ENCODE measurements at places on chromosomes 7 and 10.
A peak's percentile ranks its signal among the peaks of the same experiment; 100 is the strongest.

- peak; percentile 44 for DNase-seq
These were observed 208.3 kb downstream of the PPP1R3A start for GRCh38 chr7:113710310-113711096.

DNA sequence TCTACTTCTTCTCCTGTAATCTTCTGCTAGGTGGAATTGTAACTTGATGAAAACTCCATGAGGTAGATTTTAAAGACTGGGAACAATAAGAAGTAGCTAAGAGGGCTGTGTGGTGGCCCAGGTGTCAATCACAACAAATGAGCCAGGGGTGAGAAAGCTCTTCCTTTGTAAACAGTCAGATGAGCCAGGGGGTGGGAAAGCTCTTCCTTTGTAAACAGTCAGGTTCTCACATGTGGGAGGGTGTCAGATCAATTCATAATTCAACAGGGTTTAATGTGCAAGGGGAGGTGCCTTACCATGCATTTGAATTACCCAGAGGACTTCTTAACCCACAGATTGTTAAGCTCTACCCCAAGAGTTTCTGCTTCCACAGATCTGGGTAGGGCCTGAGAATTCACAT, 312.4 kb upstream of the AUTS2 start:
- DNase-seq = no peak

- DNase-seq = no peak
These were observed 176.4 kb downstream of the TAX1BP1 start for GRCh38 chr7:27916372-27916771.

GRCh38 chr7:35255443-35256255, 1.7 kb upstream of the TBX20 start:
- DNase-seq = no peak

DNA sequence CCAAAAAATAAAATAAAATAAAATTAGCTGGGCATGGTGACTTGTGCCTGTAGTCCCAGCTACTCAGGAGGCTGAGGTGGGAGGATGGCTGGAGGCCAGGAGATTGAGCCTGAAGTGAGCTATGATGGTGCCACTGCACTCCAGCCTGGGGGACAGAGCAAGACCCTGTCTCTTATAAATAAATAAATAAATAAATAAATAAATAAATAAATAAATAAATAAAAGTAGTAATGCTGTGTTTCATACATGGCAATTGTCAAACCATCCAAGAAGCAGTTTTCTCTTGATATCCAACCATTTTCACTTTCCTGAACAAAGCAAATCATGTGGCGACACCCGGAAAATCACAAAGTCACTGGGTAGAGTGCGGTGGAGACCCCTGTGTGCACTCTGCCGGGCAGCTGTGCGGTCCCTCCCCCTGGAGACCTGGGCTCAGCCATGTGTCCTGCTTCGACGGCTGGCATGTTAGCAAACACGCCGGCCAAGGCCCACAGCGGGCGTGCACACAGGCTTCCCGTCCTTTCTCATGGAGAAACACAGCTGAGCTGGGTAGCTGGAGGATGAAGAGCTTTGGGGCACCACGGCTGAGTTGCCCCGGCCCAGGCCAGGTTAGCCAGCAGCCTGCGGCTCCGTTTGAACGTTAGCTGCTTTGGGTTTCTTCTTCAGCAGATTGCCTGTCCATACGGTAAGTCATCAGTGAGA, 22.3 kb upstream of the RNF32 start:
- DNase-seq = no peak

GRCh38 chr10:59754951-59755350, 1.7 kb upstream of the MRLN start:
- no peak for DNase-seq

DNA sequence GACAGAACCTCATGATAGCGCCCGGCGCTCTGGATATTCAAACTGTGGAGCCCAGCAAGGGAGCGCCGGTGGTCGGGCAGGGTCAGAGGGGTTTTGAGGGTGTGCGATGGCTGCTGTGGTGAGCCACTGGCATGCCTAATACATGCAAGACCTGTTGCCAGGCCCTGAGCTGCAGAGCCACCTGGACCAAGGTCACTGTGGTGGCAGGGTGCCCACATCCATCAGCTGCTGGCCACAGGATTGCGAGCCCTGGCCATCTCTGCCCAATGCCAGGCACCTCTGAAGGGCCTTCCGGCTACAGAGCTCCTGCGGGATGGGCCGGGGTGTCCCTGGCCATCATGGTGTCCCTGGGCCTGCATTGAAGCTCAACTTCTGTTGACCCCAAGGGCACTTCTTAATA, 123.0 kb upstream of the TNRC18 start:
- no peak for DNase-seq

DNA sequence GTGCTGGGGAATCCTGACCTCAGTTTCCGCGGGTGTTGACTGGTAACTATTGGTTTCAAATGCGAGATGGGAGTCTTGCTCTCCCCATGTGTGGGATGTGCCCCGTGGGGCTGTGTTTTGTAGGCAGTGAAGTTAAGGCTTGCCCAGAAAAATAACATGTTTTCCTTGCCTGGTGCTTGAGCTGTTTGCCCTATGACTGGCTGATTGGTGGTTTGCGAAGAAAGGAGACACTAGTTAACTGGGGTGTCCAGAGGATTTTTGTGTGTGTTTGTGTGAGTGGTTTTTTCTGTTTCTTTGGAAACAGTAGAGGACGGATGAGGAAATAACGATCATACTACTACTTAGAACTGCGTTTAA, 61.9 kb downstream of the CREB5 start:
- DNase-seq = no peak

DNA sequence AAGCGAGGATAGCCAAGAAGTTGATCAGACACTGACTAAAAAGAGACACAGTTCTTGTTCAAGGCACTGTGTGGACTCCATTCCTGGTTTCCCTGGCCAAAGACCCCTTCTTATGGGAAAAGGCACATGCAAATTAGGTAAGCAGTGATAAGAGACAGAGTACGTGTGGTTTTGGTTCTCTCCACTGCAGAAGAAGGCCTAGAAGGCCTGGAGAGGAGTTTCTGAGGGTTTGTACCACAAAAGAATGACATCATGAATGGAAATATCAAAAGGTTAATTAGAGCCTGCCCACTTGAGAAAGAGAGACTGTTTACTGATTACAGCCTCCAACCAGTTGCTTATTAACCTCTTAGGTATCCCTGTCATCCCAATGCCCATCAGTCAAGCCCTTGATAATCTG, 137.5 kb downstream of the ZNF365 start:
- peak; percentile 23 for DNase-seq

GRCh38 chr10:80276335-80276734, 13.1 kb downstream of the MAT1A start:
- DNase-seq = no peak

DNA sequence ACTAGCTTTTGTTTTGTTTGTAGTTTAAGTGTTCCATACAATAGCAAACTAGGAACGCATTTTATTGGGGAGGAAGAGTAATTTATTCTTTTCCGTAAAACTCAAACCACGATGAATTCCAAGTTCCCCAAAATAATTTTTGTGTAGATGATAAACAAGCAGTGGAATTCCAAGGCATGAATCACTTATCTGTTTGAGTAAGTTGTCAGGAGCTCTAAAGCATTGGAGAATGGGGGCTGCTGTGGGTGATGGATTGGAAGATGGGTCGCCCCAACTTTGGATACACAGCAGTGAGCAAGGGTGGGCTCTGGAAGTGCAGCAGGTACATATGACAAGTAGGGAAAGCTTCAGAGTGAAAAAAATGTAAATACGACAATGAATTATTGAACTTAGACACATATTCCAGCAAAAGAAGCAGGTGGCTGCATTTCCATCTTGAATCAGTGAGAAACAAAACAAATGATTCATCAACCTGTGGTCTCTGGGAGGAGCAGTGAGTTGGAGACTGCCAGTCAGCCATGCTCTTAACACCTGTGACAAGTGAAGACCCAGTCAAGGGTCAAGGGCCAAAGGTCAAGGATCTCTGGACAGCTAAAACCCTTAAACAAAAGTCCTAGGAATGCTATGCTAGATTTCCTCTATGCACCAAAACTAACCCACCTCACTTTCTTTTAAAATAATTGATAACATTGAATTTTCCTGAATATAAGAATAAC, 34.2 kb upstream of the ADRB1 start:
- no peak for DNase-seq

DNA sequence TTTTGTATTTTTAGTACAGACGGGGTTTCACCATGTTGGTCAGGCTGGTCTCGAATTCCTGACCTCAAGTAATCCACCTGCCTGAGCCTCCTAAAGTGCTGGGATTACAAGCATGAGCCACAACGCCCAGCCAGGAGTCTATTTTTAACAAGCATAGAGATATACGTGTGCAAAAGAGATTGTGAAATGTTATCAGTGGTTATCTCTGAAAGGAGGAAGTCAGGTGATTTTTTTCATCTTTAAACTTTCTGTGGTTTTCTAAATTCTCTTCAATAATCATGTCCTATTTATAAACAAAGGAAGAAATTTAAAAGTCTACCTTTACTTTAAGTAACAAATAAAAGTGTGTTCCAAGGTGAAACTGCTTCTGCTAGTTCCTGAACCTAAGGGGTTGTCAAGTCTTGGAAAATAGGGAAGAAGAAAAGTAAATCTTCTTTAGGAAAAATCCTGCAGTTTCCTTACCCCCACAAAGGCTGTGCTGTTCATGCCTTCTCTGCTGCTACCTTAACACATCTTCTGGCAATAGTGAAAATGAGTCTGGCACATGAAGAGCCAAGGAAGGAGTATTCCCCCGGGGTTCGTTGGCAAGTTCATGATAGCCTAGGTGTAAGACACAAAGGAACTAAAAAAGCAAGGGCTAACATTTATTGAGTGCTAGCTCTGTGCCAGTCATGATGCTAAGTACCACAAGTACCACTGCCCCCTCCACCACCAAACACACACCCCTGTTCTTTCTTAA, 51.1 kb downstream of the CYP26A1 start:
- DNase-seq = peak; percentile 51
